ENCODE measurements at places on chromosomes 16 and 17.

DNA sequence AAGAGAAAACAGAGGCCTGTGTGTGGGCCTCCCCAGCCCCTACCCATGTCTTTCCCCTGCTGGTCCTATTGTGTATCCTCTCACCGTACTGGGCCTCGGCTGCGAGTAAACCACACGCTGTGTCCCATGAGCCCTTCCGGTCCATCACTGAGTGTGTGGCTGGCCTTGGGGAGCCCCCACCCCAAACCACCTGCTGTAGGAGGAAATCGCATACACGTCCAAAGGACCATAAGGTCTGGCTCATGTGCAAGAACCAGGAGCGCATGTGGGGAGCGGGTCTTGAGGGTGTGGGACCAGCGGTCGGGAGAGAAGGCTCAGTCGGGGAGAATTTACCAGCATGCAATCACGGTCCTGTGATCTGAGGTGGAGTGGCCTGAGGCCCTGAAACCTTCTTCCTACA is 38.4 kb upstream of the DNAH17 start:
- DNase-seq = no peak

DNA sequence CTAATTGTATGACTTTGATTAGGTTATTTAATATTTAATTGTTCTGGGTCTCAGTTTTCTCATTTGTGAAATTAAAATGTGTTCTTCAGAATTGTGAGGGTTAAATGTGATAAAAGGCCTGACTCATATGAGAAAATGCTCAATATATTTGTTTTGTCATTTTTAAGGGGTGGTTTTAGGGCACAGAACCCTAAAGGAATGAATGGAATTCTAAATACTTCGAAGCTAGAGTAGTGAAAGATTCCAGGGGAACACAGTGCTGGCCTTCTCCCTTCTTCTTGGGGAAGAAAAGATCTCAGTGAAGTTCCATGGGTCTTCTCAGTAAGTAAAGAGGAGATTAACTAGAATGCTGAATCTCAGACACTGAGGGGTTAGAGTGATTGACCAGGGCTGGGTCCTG is 3.9 kb upstream of the SMPD3 start:
- DNase-seq = no peak

GRCh38 chr17:48883171-48883570 is 9.4 kb upstream of the ATP5MC1 start:
- no peak for DNase-seq

- DNase-seq = no peak
Observed at GRCh38 chr17:81365148-81365600, 30.1 kb upstream of the BAHCC1 start.

DNA sequence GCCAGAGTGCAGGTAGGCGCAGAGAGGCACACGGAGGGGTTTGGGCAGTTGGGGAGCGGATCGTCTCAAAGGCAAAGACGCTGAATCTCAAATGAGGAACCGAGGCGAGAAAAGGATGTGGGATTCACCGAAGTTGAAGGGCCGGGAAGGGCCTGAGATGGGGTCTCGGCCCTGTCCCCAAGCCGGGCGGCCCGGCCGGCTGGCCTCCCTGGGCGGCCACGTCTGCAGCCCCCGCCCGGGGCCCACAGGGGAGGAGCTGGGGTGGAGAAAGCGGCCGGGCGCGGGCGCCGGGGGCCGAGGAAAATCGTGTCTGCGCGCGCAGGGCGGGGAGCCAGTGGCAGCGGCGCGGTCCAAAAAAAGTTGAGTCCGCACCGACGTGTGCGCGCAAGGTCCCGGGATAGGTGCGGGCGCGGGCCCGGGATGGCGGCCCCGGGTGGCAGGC is 458 bp downstream of the SLC12A4 start:
- DNase-seq = no peak

DNA sequence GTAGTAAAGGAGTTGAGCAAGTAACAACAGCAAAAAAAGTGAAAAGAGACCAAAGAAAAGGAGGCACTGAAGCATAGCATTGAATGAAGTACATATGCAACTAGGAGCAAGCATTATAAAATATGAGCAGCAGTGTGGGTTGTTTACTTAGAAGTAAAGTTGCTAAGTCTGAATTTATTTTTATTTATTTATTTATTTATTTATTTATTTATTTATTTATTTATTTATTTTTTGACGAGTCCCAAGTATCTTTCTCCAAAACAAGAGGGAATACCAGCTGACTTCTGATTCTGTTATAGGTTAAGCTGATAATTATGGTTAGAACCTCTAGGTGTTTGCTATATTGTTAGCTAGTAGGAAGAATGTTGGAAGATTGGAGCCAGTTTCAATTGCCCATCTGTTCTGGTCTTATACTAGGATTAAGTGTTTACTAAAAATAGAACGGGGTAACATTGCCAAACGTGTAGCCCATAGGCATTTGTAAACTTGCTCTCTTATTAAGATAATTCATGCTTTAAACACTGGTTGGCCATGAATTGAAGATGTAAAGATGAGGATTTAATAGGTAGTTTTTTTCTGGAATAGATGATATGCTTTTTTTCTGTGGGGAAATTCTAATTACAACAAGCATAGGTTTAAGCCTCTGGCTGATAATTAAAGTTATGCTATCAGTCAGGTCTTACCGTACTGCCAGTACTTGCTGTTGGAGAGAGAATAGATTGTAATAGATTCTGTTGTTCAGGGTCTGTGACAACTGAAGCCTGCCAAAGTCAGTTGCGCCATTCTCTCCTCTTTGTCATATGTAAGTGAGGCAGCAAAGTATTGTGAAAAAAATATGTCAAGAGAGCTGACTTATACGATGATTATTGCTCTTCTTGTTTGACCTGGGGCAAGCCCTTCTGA is 66.7 kb downstream of the PPM1E start:
- no peak for DNase-seq

DNA sequence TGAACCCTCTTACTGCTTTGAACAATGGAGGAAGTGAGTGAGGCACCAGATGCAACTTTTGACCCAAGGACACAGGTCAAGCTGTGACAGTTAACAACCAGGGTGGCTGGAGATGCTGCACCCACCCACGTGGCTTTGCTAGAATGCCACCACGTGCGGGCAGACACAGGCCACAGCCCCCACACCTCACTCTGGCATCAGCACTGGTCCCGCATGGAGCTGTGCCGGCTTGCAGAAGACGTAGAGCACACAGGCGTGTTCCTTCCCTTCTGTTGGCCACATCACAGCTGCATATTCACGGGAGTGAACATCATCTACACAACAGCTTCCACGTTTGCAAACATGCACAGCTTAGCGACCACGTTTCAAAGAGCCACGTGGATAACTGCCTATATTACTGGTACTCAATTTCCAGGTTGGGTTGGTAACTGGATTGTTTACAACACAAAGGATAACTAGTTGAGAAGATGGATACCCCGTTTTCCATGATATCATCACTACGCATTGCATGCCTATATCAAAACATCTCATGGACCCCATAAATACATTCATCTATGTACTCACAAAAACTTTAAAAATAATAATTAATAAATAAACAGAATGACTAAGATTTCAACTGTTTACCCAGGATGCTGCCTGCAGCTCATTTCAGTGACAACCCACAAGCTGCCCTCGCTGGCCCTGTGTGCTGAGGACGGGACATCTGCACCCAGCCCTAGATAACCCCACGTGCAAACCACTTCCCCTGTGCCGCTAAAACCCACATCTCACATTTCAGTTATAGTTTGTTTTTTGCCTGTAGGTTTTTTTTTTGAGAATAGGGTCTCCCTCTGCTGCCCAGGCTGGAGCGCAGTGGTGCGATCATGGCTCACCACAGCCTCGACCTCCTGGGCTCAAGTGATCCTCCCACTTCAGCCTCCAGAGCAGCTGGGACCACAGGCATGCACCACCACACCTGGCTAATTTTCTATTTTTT is 132.0 kb downstream of the ANKRD11 start:
- DNase-seq = no peak

DNA sequence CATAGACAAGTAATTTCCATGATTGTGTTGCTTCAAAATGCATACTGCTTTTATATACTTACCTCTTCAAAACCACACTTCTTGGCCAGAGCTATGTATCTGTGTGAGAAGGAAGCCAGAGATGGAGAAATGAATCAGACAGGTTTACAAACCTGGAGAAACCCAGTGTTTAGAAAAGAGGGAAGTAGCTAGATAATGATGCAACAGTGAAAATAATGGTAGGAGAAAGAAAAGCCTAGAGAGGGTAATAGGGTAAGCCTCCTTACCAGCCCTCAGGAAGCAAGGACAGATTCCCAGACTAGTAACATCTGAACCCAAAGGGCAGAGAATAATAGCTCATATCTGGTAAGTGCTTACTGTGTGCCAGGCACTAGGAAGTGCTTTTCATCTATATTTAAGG is 250.3 kb upstream of the CDH11 start:
- DNase-seq = no peak

- DNase-seq = no peak
Observed at GRCh38 chr16:1743376-1744337, 27.7 kb downstream of the NME3 start.

DNA sequence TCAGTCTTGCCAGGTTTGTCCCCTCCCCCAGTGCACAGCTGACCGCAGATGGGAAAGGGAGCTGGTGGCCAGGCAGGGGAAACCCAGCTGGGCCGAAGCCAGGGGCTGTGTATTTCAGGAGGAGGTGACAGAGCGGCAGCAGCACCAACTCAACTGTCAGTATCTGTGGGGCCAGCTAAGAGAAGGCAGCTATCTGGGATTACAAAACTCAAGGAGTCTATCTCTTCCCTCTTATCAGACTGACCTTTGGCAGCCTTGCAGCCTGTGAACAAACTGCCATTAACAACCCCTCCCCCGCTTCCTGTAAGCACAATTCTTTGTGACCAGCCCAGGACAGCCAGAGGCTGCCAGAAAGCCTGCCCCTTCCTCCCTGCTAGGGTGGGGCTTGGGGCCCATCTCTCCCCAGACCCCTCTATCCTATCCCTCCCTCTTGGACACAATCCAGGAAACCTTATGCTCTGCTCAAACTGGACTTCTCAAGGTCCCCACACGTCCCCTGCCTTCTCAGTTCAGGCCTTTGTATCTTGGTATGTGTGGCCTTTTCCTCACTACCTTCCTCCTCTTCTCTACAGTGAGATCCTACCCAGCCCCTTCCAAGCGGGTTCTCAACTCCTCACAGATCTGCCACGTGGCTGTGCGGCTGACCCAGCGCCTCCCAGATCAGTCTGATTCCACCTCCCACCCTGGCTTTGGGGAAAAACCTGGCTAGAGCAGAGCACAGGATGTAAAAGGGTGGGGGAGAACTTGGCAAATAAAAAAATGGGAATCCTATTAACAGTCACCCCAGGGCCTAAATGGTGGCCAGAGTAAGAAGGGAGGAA is 10.5 kb downstream of the ST3GAL2 start:
- DNase-seq = peak; percentile 89

GRCh38 chr16:70805787-70806186 is 4.8 kb upstream of the VAC14 start:
- DNase-seq = peak; percentile 84

GRCh38 chr16:22075776-22076175 is 16.6 kb upstream of the VWA3A start:
- DNase-seq = no peak

DNA sequence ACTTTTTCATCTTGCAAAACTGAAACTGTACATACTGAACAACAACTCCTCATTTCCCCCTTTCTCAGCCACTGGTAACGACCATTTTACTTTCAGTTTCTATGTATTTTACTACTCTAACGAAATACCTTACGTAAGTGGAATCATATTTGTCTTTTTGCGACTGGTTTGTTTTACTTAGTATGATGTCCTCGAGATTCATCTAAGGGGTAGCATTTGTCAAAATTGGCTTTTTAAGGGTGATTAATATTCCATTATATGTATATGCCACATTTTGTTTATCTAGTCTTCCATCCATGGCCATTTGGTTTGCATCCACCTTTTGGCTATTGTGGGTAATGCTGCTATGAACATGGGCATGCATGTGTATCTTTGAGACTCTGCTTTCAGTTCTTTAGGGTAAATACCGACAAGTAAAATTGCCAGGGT is 10.4 kb downstream of the KPNB1 start:
- DNase-seq = no peak

GRCh38 chr17:18250259-18250658 is 8.3 kb downstream of the FLII start:
- DNase-seq = no peak

- no peak for DNase-seq
Observed at GRCh38 chr16:8236816-8237215, 353.5 kb downstream of the TMEM114 start.

- no peak for DNase-seq
Observed at GRCh38 chr16:66487580-66488275, 60.6 kb downstream of the BEAN1 start.

GRCh38 chr16:9270424-9270823 is 179.0 kb downstream of the HAPSTR1 start:
- DNase-seq = no peak

GRCh38 chr17:72617557-72617956 is 474.9 kb downstream of the SLC39A11 start:
- no peak for DNase-seq

- no peak for DNase-seq
Observed at GRCh38 chr16:24135624-24136565, 120.2 kb upstream of the CACNG3 start.

GRCh38 chr17:47621293-47622179 is 28.2 kb upstream of the KPNB1 start:
- peak; percentile 40 for DNase-seq

- no peak for DNase-seq
Observed at GRCh38 chr16:76963614-76964315, 227.2 kb upstream of the MON1B start.

GRCh38 chr17:79695797-79696609 is 34.7 kb upstream of the ENPP7 start:
- peak; percentile 3 for DNase-seq

DNA sequence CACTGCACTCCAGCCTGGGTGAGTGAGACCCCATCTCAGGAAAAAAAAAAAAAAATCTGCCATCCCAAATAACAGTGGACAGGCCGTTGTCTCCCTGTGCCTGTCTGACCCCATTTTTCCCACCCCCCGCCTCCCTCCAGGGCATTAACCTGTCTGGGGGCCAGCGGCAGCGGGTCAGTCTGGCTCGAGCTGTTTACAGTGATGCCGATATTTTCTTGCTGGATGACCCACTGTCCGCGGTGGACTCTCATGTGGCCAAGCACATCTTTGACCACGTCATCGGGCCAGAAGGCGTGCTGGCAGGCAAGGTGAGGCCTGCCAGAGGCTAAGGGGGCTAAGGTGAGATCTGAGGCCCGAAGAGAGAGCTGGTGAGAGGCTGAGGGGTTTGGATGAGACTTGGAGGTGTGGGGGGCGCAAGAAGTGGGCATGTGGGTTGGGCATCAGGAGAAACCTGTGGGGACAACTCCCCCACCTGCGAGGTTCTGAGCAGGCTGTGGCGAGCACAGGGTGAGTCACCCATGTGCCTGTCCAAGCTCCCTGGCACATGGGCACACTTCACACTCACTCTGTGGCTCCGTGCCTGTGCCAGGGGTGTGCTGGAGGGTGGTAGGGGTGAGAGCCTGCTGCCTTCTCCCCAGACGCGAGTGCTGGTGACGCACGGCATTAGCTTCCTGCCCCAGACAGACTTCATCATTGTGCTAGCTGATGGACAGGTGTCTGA is 34.7 kb downstream of the ANKRD40 start:
- DNase-seq = no peak

DNA sequence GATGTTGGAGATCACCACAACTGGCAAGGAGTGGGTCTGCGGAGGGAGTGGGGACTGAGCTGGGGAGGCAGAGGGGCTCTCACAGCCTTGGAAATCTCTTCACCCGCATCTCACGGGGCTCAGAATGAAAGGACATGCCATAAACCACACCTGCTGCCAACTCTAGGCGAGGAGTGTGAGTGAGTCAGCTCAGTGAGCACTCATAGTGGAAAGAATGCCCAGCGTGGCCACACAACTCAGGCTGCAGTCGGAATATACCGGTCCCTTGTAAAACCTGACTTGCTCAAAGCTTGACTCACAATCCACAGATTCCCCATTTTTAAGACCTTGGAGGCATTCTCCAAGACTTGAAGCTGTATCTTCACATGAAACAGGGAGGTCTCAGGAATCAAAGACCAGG is 36.7 kb downstream of the STAT5A start:
- no peak for DNase-seq

All from kidney capillary endothelial cell (primary cell).